ENCODE measurements at places on chromosomes 12 and 14.

GRCh38 chr14:77065851-77066577 lies 32.0 kb upstream of the CIPC start:
- H3K4me3 ChIP-seq, result no peak overlapping the region
- peak overlapping the region; percentile 61 for H3K27ac ChIP-seq
- H3K36me3 ChIP-seq, result no peaks in the 10 kb centered on the region
- peaks cover 47% of the 10 kb centered on the region for H3K4me1 ChIP-seq
- H3K27me3 ChIP-seq, result no peaks in the 10 kb centered on the region

DNA sequence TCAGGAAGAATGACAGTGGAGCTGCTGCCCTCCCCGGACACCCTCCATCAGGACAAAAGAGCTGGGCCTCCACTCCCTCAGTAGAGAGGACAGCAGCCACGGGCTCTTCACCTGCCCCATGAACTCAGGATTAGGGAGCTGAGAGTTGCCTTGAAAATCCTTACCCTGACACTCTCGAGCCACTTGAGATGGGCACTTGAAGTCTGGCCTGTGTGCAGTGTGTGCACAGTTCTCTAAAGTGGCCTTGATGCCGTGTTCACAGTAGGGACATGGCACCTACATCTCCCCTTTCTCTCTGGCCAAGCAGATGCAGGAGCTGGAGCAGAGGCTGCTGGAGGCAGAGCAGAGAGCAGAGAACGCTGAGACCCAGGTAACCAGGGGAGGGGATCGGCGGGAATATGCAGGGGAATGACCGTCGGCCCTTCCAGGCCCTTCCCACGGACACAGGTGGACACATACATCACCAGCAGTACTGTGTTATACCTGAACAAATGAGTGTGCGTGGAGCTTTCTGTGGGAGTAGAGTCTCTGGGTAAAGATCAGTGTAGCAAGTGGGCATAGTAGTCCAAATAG lies 22.5 kb downstream of the PLEKHH1 start:
- H3K27ac ChIP-seq, result no peak overlapping the region
- H3K4me1 ChIP-seq, result peaks cover 4% of the 10 kb centered on the region
- peaks cover 3% of the 10 kb centered on the region for H3K36me3 ChIP-seq
- no peaks in the 10 kb centered on the region for H3K27me3 ChIP-seq
- no peak for DNase-seq

GRCh38 chr12:102167821-102168604 lies 29.6 kb downstream of the PMCH start:
- peaks cover 4% of the 10 kb centered on the region for H3K4me1 ChIP-seq
- H3K27me3 ChIP-seq, result no peaks in the 10 kb centered on the region
- DNase-seq, result no peak
- H3K36me3 ChIP-seq, result peaks cover 9% of the 10 kb centered on the region

DNA sequence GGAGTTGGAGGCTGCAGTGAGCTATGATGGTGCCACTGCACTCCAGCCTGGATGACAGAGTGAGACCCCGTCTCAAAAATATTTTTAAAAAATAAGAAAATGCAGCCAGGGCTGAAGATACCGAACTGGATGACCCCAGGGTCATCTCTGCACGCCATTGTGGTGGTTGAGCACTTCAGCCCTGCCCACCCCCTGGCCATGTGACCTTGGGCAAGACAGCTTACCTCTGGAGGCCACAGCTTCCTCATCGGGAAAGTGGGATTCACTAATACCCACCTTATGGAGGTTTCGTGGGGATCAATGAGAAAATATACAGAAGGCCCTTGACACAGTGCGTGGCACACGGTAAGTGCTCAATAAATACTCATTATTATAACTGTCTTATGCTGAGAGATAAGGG lies 25.5 kb downstream of the MVK start:
- no peaks in the 10 kb centered on the region for H3K27me3 ChIP-seq
- no peaks in the 10 kb centered on the region for H3K36me3 ChIP-seq
- H3K4me3 ChIP-seq, result no peak overlapping the region
- H3K4me1 ChIP-seq, result peaks cover 8% of the 10 kb centered on the region

- no peaks in the 10 kb centered on the region for H3K27me3 ChIP-seq
- no peaks in the 10 kb centered on the region for H3K36me3 ChIP-seq
- no peak for DNase-seq
- H3K4me3 ChIP-seq, result no peak overlapping the region
- H3K27ac ChIP-seq, result no peak overlapping the region
Observed at GRCh38 chr12:99455350-99456035, 192.1 kb upstream of the GARIN6 start.

DNA sequence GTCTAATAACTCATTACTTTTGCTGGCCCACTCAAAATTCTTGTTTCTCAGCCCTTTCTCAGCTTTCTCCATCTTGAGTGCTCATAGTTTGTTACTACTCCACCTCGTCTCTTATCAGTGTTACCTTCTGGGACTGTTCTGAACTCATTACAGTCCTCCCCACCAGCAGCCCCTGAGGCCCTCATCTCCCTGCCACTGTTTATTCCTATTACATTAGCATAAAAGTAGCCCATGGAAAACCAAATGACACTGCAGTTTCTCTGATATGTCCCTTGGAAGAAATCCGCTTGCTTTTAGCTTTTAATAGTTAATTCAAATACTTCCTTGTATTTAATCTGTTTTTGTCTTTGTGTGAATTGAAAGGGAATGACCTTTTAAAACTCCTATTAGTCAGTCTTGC lies 7.6 kb downstream of the AKAP6 start:
- DNase-seq, result no peak
- peaks cover 13% of the 10 kb centered on the region for H3K4me1 ChIP-seq
- no peaks in the 10 kb centered on the region for H3K36me3 ChIP-seq
- no peaks in the 10 kb centered on the region for H3K27me3 ChIP-seq
- no peak overlapping the region for H3K27ac ChIP-seq
